Hematopoietic multipotent progenitor cell treated with erythropoietin and hydrocortisone succinate and interleukin-3 and kit ligand, for 4 days (in vitro differentiated cells): ENCODE measurements at places on chromosomes 6 and 20.

GRCh38 chr6:163867518-163868292 is 453.2 kb downstream of the QKI start:
- DNase-seq = no peak

- DNase-seq = no peak
These were observed 77.1 kb upstream of the FLRT3 start for GRCh38 chr20:14414560-14414959.

GRCh38 chr6:35025232-35026188 is 115.6 kb downstream of the TCP11 start:
- DNase-seq = peak; percentile 65

GRCh38 chr20:40225596-40225995 is 463.4 kb downstream of the MAFB start:
- no peak for DNase-seq

DNA sequence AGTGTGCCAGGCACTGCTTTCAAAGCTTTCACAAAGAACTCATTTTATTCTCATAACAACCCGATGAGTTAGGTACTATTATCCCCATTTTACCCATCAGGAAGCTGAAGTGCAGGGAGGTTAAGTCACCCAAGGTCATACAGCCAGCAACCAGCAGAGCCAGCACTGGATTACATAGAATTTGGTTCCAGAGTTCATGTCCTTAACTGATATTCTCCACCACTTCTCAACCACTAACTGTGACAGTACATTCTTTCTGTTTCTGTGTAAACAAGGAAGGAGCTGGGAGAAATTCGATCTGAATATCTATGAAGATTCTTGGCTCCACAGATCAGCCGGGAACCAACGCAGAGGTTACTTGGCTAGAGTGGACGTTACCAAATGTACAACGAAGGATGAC is 98.0 kb downstream of the KIF16B start:
- no peak for DNase-seq

- no peak for DNase-seq
These were observed 49.1 kb upstream of the DST start for GRCh38 chr6:56691814-56692213.

DNA sequence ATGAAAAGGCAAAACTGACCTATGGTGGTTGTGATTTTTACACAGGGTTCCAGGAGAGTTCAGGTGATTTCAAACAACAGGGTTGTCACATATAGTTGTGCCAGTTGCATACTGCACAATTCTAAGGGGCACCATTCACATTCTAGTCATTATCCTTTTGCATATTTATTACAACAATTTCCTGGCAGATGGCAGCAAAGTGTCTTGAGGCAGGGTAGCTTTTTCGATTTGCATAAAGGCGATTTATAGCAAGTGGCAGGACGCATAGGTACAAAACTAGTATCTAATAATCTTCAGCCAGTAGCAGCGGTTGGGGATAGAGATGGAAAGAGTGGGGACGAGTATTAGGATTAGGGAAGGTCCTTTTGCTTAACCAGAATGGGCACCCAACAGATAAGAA is 46.5 kb upstream of the TRAF3IP2 start:
- DNase-seq = no peak

DNA sequence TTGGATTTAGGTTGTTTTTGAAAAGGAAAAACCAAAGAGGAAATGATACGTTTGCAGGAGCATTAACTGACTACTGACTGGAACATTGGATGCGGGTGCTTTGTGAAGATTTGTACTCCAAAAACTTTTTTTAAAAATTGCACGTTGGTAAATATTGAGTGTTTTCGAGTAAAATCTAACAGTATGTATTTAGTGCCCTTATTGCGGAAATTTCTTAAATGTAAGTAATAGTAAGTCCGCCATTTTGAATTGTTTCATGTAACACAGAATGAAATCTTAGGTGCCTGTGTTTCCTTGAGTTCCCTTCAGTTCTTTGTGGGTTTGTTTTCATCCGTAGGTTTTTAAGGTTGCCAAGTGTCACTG is 15.2 kb upstream of the LIN28B start:
- no peak for DNase-seq

DNA sequence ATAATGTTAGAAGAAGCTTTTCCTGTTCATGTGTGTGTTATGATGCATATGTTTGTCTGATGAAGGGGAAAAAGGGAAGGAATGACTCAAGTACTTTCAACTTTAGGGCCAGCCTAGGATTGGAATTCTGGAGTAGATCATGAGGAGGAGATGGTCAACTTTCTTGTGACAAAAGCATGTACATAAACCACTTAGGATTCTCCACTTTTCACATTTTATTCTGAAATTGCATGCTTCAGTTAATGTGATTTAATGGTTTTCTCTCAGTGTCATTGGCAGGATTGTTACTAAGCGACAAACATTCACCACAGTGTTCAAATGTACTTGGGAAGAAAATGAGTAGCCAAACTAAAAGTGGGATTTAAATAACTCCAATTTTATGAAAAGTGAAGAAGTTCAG is 80.1 kb downstream of the UTRN start:
- DNase-seq = no peak
